ENCODE measurements at places on chromosomes 7 and 10.

DNA sequence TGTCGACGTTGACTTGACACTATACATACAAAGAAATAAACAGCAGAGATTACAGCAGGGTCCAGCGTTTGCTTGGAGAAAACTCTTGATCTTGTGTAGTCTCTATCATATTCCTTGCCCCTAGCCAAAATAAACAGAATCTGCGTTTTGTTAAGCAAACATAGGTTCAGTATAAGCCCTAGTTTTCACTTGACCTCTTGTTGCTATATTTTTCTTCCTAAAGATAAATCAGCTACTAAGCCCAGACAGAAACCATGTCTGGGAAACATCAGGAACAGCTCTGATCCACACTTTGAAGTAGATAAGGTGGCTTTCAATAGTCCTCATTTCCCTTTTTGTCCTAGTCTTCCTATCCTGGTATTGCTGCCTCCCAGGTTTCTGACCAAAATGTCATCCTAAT is 328.2 kb upstream of the MAGI2 start:
- no peak for DNase-seq

- DNase-seq, result no peak
These were observed 76.7 kb downstream of the SFMBT2 start for GRCh38 chr10:7333961-7334641.

DNA sequence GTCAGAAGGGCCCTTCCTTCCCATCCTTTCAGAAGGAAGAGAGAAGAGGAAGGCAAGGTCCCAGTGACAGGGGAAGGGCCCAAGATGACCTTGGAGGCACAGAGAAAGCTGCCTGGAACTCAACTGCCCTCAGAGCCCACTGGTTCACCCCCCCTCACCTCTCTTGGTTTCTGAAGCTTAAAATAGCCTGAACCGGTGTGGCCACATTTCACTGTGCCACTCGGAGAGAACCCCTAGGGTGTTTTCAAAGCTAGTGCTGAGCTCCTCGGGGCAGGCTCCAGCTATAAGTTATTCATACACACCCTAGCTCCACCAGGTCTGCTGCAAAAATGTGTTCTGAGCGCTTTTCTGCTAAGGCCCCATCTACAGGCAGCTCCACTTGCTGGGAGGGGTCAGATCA is 60.9 kb upstream of the ADRB1 start:
- no peak for DNase-seq

- no peak for DNase-seq
These were observed 33.7 kb downstream of the MASTL start for GRCh38 chr10:27188897-27189296.

DNA sequence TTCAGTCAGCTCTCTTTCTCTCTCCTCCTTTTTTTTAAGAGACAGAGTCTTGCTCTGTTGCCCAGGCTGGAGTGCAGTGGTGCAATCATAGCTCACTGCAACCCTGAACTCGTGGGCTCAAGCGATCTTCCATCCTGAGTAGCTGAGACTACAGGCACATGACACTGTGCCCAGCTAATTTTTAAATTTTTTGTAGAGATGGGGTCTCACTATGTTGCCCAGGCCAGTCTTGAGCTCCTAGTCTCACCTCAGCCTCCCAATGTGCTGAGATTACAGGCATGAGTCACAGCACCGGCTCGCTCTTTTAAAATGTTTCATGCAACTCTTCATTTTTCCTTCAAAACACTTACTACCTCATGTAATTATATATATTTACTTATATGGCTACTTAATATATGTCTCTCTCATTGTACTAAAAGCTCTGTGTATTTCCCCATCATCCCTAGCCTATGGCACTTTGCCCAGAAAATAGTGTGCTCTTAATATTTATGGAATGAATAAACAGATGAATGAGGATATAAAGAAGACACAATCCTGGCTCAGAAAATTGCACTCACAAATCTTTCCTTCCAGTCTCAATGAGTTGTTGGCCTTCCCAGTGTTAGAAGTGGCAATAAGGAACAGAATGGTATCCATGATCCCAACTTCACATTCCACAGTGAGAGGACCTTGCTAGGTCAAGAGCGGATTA is 33.9 kb downstream of the EBLN1 start:
- DNase-seq, result no peak

DNA sequence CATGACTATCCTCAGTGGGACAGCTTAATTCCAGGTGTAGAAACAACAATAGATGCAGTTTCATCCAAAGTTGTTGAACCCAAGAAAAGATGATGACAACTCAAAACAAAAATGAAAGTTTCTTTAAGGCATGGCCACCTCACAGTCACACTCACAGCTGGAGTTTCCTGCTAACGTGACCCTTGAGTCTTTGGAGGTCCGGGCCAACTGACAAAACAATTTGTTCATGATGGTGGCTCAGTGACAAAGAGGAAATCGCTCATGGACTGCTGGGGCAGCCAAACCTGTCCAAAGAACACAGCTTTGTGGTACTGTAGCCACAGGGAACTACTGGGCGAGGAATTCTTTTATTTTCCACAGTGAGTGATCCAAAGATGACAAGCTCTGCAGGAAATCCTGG is 96.0 kb upstream of the JCAD start:
- DNase-seq, result no peak

- no peak for DNase-seq
These were observed 296.0 kb upstream of the KIAA1217 start for GRCh38 chr10:23912884-23913404.

DNA sequence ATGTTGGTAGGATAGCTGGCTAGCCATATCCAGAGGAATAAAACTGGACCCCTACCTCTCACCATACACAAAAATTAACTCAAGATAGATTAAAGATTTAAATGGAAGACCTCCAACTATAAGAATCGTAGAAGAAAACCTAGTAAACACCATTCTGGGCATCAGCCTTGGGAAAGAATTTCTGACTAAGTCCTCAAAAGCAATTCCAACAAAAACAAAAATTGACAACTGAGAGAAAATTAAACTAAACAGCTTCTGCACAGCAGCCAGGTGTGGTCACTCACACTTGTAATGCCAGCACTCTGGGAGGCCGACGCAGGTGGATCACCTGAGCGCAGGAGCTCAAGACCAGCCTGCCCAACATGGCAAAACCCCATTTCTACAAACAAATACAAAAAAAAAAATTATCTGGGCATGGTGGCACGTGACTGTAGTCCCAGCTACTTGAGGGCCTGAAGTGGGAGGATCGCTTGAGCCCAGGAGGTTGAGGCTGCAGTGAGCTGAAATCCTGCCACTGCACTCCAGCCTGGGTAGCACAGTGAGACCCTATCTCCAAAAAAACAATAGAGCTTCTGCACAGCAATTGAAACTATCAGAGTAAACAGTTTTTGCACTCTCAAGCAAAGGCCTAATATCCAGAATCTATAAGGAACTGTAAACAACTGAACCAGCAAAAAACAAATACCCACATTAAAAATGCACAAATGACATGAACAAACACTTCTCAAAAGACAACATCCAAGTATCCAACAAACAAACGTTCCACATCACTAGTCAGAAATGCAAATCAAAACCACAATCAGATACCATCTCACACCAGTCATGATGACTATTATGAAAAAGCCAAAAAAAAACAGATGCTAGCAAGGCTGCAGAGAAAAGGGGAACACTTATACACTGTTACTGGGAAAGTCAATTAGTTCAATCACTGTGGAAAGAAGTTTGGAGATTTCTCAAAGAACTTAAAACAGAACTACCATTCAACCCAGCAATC is 4.8 kb downstream of the CRPPA start:
- no peak for DNase-seq

DNA sequence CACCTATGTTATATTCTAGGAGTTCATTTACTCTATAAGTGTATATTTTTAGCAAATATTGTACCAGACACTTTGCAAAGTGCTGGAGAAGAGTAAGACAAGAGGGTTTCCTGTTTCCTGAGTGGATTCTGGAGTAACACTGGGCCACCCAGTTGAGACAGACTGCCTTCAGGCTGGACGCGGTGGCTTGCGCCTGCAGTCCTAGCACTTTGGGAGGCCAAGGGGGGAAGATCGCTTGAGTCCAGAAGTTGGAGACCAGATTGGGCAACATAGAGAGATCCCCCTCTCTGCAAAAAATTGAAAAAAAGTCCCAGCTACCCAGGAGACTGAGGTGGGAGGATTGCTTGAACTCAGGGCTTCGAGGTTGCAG is 772 bp upstream of the ZSCAN25 start:
- peak; percentile 6 for DNase-seq

- DNase-seq, result no peak
These were observed 63.0 kb downstream of the RALA start for GRCh38 chr7:39686261-39686924.

DNA sequence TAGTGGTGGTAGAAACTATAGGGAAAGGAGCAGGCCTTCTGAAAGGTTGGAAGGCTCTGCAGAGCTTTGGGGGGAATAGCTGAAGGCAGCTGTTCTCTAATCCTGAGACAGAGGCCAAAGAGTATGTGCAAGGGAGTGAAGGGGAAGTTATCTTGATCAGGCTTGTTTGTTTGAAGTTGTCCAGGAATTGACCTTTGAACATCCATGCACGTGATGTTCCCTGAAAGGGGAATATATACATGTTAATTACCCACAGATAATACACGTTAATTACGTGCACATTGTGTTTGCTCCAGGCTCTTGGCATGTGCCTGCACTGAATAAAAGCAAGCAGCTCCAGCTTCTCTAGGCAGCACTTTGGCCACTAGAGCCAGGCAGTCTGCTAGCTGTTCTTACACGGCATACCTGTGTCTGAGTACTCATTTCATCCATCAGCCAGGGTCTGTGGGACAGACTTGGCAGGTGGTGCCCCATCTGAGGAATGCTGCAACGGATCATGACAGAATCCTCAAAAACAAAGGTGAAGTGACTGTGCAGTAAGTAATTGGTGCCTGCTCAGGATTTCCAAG is 18.0 kb upstream of the STARD3NL start:
- no peak for DNase-seq

DNA sequence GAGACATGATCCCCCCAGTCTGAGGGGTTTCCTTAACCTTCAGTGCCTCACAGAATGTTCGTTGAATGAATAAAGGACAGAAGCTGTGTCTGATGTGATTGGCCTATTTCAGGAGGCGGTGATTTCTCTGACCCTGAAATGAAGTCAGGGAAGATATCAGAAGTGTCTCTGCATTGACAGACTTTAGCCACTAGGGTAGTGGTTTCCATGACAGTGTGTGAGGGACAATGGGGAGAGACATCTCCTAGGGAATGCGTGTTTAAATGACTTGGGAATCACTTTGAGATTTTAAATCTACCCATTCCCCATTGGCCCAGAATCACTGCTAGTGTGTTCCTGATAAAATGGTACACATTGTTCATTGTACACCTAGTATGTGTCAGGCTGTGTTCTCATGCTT is 132.0 kb downstream of the CFAP58 start:
- no peak for DNase-seq

DNA sequence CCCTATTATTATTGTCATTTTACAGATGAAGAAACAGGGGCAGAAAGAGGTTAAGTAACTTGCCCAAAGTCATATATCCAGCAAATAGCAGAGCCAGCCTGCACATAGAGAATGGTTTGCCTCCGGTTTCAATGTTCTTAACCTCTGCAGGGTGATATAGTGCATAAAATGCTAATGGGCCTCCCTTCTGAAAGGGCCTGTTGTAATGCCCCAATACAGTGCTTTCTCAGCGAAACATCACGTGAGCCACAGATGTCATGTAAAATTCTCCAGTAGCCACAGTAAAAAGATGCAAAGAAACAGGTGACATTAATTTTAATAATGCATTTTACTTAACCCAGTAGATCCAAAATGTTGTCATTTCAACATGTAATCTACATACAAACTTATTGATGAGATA is 38.1 kb downstream of the LRGUK start:
- no peak for DNase-seq
